Fibroblast of lung (primary cell): ENCODE measurements at places on chromosomes 11 and 22. TPM values are rescaled to one million over a fixed set of nuclear protein-coding genes. Genes with fewer than 3 reads are reported as not detected.

DNA sequence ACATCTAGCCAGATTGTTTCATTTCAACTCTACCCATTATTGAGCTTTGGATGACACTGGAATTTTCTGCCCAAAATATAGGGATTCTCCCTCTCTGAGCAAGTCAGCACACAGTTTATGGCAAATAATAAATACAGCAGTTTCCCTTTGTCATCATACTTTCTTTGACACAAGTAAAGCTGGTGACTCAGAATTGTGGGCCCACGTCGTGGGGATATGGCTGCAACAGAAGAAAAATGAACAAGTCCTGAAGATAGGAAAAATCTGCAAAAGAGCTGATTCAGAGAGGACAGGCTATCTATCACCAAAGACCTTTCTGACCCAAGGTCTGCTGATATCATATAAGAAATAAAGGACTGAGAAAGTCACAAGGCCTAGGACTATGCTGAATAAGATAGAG lies 236.3 kb upstream of the ZC3H12C start:
- no peak overlapping the region for H3K4me3 ChIP-seq
- H3K4me1 ChIP-seq = no peaks in the 10 kb centered on the region
- H3K36me3 ChIP-seq = no peaks in the 10 kb centered on the region
- H3K27ac ChIP-seq = no peak overlapping the region

The ZDHHC13 gene
- 10.0 and 11.1 TPM in 2 replicates for total RNA-seq

The LGALS12 gene
- under 0.01 TPM in 1 of 2 replicates, not detected in the other for total RNA-seq

GRCh38 chr11:1763336-1763795 lies 361 bp downstream of the CTSD start:
- peak overlapping the region; percentile 75 for H3K4me3 ChIP-seq
- H3K4me1 ChIP-seq = peaks cover 27% of the 10 kb centered on the region
- H3K27ac ChIP-seq = peak overlapping the region; percentile 52
- no peak for DNase-seq
- H3K36me3 ChIP-seq = peaks cover 6% of the 10 kb centered on the region
- no peaks in the 10 kb centered on the region for H3K27me3 ChIP-seq

GRCh38 chr22:50001388-50002231 lies 11.0 kb downstream of the IL17REL start:
- no peak for DNase-seq
- H3K4me3 ChIP-seq = no peak overlapping the region
- H3K36me3 ChIP-seq = no peaks in the 10 kb centered on the region
- H3K27me3 ChIP-seq = no peaks in the 10 kb centered on the region

DNA sequence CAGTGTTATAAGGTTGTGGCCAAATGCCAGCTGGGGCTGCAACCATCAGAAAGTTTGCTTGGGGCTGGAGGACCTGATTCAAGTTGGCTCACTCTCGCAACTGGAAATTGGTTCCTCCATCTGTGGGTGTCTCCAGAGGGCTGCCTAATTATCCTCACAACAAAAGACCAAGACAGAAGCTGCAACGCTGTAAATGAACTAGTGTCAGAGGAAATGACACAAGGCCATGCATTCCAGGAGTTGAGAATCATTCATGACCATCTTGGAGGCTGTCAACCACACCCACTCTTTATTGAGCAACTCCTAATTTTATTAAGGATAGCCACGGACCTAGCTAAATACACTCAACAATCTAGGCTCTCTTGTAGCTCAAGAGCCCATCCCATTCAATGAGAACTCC lies 1060.8 kb downstream of the OPCML start:
- no peak overlapping the region for H3K4me3 ChIP-seq
- no peaks in the 10 kb centered on the region for H3K4me1 ChIP-seq
- no peaks in the 10 kb centered on the region for H3K36me3 ChIP-seq
- peak; percentile 52 for DNase-seq

DNA sequence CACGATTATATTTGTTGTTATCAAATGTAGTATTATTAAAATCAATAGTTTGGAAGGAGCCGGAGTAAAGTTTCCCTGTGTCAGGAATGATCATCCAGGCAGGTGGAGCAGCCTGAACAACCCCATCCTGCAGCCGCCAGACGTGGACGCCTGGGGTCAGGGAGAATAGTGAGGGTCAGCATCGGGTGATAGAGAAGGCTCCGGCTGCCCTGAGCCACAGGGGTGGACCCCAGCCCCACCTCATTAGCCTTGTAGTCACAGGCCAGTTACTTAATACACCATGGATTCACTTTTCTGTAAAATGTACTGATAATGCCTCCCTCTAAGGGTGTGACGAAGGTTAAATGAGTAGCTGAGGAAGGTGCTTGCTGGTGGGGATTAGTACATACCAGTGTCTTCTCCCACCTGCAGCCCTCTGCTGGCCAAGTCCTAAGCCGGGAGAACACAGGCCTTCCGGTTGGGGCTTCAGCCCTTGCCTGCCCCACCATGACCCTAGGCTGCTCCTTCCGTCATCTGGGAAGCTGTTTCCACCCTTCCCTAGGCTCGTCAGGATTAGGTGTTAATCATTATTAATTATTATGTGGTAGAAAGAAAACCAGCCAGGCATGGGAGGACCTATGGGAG lies 14.9 kb downstream of the TMEM121B start:
- no peak for DNase-seq
- no peaks in the 10 kb centered on the region for H3K4me1 ChIP-seq
- no peaks in the 10 kb centered on the region for H3K27me3 ChIP-seq
- H3K4me3 ChIP-seq = no peak overlapping the region

GRCh38 chr22:22546490-22546889 lies 12.6 kb downstream of the PRAME start:
- H3K27me3 ChIP-seq = no peaks in the 10 kb centered on the region
- no peak overlapping the region for H3K4me3 ChIP-seq
- H3K36me3 ChIP-seq = no peaks in the 10 kb centered on the region
- DNase-seq = peak; percentile 7
- no peaks in the 10 kb centered on the region for H3K4me1 ChIP-seq
- no peak overlapping the region for H3K27ac ChIP-seq

DNA sequence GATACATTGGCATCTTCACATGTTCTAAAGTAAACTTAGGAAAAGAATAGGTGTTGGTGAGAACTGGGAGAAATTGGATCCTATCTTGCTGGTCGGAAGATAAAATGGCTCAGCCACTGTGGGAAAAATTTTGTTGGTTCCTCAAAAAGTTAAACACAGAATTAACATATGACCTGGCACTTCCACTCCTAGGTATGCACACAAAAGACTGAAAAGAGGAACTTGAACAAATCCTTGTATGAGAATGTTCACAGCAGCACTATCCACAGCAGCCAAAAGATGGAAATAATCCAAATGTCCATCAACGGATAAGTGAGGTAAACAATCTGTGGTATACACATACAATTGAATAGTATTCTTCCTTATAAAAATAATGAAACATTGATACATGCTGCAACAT lies 4.8 kb upstream of the TPH1 start:
- H3K36me3 ChIP-seq = no peaks in the 10 kb centered on the region
- no peak for DNase-seq
- no peak overlapping the region for H3K27ac ChIP-seq
- H3K4me3 ChIP-seq = no peak overlapping the region
- H3K4me1 ChIP-seq = no peaks in the 10 kb centered on the region

The MMP11 gene
- total RNA-seq = 8.8 and 11.3 TPM in 2 replicates

The OR2AT4 gene
- not detected in 2 replicates for total RNA-seq
